ENCODE measurements at places on chromosomes 2 and 18.

DNA sequence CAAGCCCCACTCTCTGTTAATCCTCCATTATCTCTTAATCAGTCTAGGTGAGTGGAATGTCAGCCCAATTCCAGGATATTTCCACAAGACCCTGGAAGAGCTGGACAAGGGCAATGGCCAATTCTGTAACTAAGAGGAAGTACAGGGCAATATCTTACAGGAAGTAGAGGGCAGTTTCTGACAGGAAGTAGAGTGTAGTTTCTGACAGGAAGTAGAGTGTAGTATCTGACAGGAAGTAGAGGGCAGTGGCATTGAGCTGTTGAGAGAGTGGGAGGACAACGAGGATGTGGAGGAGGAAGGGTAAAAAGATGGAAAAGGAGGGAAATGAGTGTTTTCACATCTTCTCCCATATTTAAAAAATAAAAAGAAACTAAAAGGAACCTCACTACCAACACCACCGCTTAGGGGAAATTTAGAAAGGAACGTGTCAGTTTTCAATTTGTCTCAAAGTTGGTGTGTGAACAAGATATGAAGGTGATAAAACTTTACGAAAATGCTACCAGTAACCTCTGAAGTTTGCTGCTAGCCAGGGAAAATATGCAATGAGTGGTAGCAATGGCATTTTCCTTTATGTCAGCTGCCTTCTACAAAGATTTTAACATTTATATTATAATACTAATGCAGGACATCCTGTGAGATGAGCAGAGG lies 430.9 kb upstream of the HNRNPA3 start:
- no peak for DNase-seq

GRCh38 chr2:24287171-24287570 lies 73.2 kb downstream of the ITSN2 start:
- DNase-seq, result no peak

DNA sequence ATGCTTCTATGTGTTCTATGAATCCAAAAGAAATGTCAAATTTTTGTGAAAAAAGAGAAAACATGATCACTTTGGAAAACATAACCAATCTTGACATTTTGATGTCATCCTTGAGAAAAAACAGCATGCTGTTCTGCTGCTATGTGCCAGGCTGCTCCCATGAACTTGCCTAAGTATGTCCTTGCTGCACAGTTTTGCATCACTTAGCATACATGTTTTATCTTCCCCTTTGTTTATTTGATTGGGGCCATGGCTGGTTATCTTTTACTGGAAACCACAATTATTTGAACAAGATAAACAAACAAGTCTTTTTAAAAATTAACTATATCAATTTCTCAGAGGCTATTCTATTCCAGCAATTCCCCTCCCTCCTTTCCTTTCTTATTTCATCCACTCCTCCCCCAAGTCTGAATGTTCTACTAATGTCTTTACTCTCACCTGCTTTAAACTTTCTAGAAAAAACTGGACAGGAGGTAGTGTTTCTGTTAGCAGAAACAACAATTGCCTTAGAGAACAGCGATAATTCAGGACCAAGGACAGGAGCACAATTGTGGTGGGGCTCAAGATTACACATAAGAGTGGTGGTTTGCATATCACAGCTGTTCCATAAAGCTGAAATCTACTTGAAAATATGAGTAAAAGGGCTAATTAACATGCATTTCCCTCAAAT lies 6.7 kb downstream of the AOX1 start:
- no peak for DNase-seq

- DNase-seq, result no peak
Measured at GRCh38 chr2:16109821-16110310, 169.5 kb downstream of the MYCN start.

DNA sequence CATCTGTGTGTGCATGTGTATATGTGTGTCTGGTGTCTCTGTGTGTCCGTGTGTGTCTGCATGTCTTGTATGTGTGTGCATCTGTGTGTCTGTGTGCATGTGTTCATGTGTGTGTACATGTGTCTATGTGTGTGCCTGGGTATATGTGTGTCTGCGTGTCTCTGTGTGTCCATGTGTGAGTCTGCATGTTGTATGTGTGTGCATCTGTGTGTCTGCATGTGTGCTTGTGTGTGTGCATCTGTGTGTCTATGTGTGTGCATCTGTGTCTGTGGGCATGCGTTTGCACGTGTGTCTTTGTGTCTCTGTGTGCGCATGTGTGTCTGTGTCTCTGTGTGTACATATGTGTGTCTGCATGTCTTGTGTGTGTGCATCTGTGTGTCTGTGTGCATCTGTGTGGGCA lies 207.7 kb downstream of the TNS1 start:
- DNase-seq, result no peak

- DNase-seq, result no peak
Measured at GRCh38 chr18:23068570-23069310, 66.5 kb upstream of the CABLES1 start.

DNA sequence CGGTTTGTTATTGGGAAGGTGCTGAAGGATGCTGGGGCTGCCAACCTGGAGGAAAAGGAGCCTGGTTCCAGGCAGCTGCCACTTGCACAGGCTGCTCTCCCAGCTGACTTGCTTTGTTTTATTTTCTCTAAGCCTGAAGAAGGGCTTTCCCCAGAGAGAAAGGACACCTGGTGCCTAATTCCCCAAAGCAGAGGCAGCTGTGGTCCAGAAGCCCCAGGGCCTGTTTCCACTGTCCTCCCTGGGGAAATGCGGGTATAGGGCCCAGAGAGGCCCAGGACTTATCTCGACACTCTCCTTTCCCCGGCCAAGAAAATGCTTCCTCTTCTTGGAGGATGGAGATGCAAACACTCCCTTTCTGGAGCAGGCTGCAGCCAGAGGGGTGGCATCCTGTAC lies 30.1 kb downstream of the INO80C start:
- DNase-seq, result no peak

- DNase-seq, result no peak
Measured at GRCh38 chr18:43744960-43745745, 467.9 kb upstream of the SYT4 start.

- DNase-seq, result no peak
Measured at GRCh38 chr2:64854773-64855237, 134.4 kb upstream of the SLC1A4 start.

DNA sequence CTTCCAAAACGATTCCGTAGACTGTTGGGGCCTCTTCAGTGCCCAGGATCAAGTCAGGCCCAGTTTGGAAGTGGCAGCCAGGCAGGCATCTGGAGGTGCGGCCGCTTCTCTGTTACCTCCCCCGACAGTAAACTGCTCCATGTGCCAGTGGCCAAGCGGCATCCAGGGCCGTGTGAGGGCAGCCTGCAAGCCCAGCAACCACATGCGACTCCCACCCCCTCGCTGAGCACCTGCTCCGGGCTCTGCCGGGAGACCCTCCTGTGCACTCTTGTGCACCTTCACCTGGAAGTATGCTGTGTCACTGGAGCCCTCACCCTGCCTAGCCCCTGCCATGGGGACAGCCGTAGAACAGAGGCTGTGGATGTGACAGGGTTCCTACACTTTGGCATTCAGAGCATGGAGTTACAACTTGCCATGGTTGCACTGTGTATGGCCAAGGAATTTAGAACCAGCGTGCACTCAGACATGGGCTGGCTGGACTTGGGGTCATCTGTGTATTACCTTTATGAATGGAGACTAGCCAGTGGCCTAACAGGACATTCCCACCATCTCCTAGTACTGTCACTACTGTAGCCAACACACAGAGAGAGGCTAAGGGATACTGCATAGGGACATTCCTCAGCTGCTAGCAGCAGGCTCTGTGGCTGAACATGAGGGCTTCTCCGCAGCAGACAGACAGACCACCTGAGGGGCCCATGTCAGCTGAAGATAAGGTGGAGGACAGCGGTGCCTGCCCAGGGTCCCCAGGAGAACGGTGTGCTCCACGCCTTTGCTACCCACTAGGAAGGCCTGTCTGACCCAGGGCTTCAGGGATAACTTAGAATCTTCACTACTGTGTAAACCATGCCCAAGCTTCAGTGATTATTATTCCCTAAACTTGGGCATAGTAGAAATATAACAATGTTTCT lies 25.0 kb upstream of the FAHD2A start:
- no peak for DNase-seq

- no peak for DNase-seq
Measured at GRCh38 chr2:119289093-119289492, 65.5 kb downstream of the STEAP3 start.

DNA sequence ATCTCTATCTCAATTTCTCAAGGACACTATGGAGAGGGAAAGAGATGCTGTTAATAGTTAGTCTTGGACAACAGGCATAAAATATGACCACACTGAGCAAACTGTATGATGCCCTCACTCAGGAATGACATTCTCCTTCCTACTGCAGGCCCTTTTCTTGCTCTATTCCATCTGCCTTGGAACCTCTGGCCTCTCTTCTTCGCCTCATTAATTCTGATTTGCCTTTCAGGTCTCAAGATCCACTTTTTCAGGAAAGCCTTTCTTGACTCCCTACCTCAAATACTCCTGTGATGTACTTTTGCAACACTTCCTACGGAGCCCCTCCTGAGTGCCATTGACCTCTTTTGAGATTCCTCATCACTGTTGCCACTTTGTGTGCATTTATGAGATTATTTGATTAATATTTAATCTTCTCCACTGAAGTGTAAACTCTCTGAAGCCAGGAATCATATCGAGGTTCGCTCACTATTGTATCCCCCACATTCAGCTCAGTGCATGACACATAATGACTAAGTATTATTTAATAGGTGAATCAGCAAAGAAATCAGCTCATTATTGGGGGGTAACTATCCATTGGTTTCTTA lies 21.3 kb upstream of the SPP2 start:
- no peak for DNase-seq

GRCh38 chr2:230155359-230155758 lies 64.4 kb downstream of the SP110 start:
- DNase-seq, result no peak

GRCh38 chr18:24987303-24988252 lies 364.4 kb downstream of the ZNF521 start:
- no peak for DNase-seq

GRCh38 chr2:29010946-29011345 lies 29.8 kb downstream of the TOGARAM2 start:
- no peak for DNase-seq

- no peak for DNase-seq
Measured at GRCh38 chr2:120762341-120763061, 26.8 kb downstream of the GLI2 start.

- DNase-seq, result no peak
Measured at GRCh38 chr18:76874642-76875389, 52.5 kb downstream of the ZNF236 start.

DNA sequence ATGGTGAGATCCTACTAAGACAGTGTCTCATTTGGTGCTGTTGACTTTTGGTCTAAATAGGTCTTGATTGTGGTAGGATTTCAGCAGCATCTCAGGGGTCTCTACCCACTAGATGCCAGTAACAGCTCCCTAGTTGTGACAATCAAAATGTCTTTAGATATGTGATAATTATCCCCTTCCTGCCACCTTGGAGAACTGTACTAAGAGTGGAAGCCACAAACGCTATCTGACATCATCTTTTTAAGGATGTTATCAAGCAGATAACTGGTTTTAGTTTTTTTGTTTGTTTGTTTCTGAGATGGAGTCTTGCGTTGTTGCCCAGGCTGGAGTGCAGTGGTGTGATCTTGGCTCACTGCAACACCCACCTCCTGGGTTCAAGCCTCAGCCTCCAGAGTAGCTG lies 3.1 kb downstream of the MGAT5 start:
- no peak for DNase-seq

GRCh38 chr18:76495006-76495370 lies at the start of gene ZNF516:
Gene ZNF516, minus strand, starts transcription at chr18:76495242. Its CDS starts 52,188 bp downstream, at chr18:76443054.
- no peak for DNase-seq

DNA sequence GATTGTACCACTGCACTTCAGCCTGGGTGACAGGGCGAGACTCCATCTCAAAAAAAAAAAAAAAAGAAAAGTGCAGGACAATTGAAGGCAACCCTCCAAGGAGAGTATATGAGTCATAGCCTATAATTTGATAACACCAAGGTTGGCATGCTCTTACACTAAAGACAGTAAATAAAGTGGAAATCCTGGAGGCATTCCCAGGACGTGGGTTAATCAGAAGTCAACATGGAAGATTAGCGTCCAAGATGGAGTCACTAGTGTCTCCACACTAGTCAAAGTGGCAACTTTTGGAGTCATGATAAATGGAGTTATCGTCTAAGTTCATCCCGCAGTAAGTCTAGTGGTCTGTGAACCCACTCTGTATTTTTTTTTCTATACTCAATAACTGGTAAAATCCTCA lies 21.2 kb upstream of the UGGT1 start:
- no peak for DNase-seq

DNA sequence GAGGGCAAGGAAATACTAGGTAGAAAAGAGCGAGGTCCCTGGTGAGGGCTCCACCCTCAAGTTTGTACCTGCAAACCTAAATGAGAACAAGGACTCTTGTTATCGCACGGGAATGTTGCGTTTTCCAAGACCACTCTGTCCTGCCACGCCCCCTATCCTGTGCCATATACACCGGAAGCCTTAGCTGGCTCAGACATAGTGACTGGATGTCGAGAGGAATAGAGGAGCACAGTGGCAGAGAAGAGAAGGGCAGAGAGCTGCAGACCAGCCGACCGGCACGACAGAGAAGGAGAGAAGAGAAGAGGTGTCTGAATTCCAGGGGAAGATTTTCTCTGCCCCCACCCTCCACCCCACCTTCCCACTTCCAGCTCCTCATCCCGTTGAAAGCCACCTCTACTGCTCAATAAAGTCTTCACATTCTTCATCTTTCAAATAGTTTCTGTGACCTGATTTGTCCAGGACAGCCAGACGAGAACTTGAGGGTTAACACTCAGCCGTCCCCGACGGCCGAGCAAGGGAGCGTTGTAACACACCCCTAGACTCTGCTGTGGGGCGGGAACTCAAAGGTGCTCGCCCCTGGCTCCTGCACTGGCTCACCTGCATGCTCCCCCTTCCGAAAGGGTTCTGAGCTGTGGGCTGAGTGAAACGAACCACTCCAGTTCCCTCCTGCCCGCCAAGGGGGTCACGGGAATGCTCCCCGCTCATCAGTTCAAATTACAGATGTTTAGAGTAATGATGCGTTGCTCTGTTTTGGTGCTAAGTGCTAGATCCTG lies 24.9 kb upstream of the COL3A1 start:
- no peak for DNase-seq

- DNase-seq, result no peak
Measured at GRCh38 chr2:201273330-201273983, 13.1 kb downstream of the CASP8 start.

DNA sequence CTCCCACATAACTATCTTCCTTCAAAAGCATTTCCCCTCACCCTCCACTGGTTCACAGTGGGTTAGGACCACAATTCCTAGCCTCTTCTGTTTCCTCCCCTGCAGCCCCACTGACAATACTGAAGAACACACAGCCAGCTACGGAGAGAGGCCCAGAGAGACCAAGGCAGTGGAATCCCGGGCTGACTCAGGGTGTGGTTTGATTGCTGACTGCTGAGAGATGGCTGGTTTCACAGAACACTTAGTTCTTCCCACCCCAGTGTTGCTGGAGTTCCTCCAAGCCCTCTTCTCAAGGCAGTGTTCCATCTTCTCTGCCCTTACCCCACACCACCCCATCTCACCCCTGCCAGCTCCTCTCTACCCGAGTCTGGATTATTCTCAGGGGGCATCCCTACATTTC lies 43.3 kb upstream of the ZFP36L2 start:
- DNase-seq, result no peak

DNA sequence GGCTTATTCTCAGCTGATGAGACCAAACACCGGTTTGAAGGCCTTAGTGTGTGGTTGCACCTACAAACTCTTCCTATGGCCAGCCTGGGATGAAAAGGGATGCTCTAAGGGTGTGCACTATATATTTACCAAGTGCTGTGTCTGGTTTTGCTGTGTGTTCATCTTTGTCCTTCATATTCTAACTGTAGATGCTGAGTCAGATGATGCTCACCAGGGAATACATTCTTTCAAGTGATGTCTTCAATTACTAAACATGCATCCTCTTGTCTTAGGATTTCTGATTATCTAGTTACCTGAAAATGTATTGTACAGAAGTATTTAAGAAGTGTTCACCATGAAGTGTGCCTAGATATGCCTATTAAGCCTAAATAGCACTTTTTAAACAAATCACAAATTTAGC lies 1111.6 kb upstream of the ZEB2 start:
- no peak for DNase-seq

Measured in substantia nigra (tissue), 51 donors.